ENCODE measurements at places on chromosomes 13 and 19. TPM values are rescaled to one million over a fixed set of nuclear protein-coding genes. Genes with fewer than 3 reads are reported as not detected.

DNA sequence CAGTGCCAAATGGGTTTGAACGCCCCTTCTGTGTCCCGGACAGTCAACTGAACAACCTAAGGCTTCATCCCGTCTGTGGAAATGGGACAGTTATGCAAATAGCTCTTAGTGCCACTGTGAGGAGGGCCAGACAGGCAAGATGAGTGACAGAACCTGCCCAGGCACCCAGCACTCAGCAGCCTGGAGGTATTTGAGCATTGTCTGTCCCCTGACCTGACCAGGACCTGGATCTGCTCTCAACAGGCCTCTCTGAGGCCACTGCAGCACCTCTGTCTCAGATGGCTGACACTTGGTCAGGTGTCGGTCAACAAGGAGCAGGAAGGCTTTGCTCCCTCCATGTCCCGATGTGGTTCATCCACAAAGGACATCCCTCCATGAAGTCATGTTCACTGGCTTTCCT is 67.9 kb downstream of the CCDC70 start:
- no peaks in the 10 kb centered on the region for H3K27me3 ChIP-seq
- no peak for DNase-seq
- no peak overlapping the region for H3K27ac ChIP-seq

Gene CLIP3
- total RNA-seq, result 53.4 TPM

DNA sequence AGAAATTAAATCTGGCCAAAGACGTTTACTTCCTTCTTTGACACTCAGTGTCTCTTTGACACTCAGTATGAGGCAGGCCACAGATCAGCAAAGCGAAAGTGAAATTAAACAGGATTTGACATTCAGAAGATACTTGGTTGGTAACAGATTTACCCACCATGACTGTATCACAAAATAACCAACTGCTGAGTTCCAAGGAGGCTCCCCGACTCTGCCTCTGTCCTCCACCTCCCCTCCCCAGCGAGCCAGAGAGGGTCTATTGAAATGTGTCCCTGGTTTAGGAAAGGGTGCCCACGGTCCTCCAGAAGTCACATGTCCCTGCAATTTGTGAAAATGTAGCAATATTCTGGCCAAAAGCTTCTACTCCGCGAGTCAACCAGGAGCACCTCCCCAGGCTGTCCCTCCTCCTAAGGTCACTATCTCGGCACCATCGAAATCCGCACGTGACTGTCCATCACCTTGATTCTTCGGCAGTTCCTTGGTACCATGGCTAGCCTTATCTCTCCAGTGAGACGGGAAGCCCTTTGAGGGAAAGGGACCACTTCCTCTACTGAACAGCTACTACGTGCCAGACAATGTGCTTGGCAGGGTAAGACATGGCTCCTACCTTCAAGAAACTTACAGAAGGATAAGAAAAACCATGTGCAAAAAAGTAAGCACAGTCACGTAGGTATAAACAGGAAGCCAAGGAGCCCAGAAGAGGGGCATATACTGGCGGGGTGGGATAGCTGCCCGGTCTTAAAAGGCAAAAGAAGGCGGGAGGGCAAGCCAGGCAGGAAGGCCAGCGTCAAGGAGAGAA is 1.5 kb downstream of the N4BP2L1 start:
- no peak for DNase-seq
- H3K4me1 ChIP-seq, result peaks cover 16% of the 10 kb centered on the region
- H3K36me3 ChIP-seq, result peaks cover 3% of the 10 kb centered on the region
- H3K27me3 ChIP-seq, result no peaks in the 10 kb centered on the region
- H3K4me3 ChIP-seq, result peak overlapping the region; percentile 81
- no peak overlapping the region for H3K27ac ChIP-seq

Gene MIA
- 20.2 TPM for total RNA-seq

- no peak for DNase-seq
- no peaks in the 10 kb centered on the region for H3K36me3 ChIP-seq
- H3K27ac ChIP-seq, result no peak overlapping the region
- H3K27me3 ChIP-seq, result no peaks in the 10 kb centered on the region
- H3K4me3 ChIP-seq, result no peak overlapping the region
- H3K4me1 ChIP-seq, result no peaks in the 10 kb centered on the region
Measured at GRCh38 chr13:50494138-50494537, 349.4 kb downstream of the DLEU7 start.

DNA sequence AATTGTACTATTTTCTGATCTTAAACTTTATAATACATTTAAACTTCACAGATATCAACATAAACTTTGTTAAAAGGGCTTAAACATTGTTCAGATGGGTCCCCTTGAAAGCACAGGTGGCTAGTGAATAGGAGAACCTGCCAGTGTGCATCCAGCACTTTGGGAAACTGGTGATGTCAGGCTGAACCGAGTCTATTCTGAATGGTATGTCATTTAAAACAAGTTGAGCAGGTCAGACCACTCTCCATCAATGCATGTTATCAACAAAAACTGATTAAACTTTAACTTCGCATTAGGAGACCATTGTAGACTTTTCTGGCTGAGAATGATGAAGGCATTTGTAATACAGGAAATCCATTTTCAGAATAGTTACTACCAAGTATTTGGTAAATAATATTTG is 50.1 kb upstream of the FREM2 start:
- H3K27me3 ChIP-seq, result no peaks in the 10 kb centered on the region
- H3K36me3 ChIP-seq, result no peaks in the 10 kb centered on the region

Gene PTGER1
- 0.11 TPM for total RNA-seq

Gene ZFR2
- total RNA-seq, result 7.7 TPM

- H3K27me3 ChIP-seq, result no peaks in the 10 kb centered on the region
- H3K4me1 ChIP-seq, result peaks cover 7% of the 10 kb centered on the region
- H3K36me3 ChIP-seq, result no peaks in the 10 kb centered on the region
- H3K27ac ChIP-seq, result no peak overlapping the region
- no peak for DNase-seq
Measured at GRCh38 chr13:51825165-51825592, 19.8 kb downstream of the TMEM272 start.

DNA sequence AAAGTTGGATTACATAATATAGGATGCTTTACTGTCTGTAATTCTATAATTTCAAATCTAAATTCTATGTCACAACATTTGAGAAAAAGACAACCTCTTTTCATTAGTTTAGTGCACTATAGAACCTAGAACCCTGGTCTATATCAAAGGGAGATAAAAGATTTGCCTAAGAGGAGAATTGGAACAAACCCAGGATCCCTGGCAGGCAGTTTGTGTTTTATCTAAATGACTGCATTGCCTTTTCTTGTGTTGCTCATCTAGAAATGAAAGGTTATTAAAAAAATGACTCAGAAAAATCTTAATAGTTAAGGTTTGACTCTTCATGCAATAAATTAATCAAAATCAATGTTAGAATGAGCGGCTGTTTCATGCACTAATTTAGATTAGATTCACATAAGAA is 96.7 kb downstream of the PCDH9 start:
- H3K27me3 ChIP-seq, result no peaks in the 10 kb centered on the region
- DNase-seq, result no peak
- no peaks in the 10 kb centered on the region for H3K4me1 ChIP-seq
- no peak overlapping the region for H3K4me3 ChIP-seq
- H3K36me3 ChIP-seq, result no peaks in the 10 kb centered on the region
- H3K27ac ChIP-seq, result no peak overlapping the region

DNA sequence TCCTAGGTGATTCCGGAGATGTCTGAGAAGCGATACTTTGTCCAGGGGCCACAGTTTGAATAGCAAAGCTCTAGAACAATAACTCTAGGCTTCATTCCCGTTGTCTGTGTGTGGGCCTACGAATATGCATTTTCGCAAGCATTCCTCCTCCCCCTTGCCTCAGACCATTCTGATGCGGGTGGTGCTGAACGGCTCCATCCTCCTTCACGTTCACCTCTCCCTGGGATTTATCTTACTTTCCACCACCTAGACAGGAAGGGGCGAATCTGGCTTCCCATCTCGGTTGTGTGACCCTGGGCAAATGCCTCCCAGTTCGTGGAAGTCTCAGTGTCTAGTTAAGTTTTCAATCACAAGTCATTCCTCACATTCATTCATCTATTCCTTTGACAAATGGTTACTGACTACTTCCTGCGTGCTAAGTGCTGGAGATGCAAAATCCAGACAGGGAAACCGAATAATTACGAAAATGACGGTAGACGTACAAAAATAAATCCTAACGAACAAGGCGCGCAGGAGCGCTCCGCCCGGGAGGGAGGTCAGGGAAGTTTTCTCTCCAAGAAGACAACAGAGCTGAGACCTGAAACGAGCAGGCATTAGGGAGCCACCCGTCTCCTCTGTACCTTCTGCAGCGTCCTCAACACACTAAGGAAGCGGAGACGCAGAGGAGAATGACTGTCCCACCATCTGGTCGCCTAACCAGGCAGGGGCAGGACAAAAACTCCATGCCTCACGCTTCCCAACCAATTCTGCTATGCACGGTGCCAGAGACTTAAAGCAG is 1.3 kb upstream of the CNOT3 start:
- no peaks in the 10 kb centered on the region for H3K27me3 ChIP-seq
- peaks cover 35% of the 10 kb centered on the region for H3K4me1 ChIP-seq
- H3K27ac ChIP-seq, result no peak overlapping the region
- H3K4me3 ChIP-seq, result peak overlapping the region; percentile 55
- H3K36me3 ChIP-seq, result peaks cover 44% of the 10 kb centered on the region
- DNase-seq, result no peak

DNA sequence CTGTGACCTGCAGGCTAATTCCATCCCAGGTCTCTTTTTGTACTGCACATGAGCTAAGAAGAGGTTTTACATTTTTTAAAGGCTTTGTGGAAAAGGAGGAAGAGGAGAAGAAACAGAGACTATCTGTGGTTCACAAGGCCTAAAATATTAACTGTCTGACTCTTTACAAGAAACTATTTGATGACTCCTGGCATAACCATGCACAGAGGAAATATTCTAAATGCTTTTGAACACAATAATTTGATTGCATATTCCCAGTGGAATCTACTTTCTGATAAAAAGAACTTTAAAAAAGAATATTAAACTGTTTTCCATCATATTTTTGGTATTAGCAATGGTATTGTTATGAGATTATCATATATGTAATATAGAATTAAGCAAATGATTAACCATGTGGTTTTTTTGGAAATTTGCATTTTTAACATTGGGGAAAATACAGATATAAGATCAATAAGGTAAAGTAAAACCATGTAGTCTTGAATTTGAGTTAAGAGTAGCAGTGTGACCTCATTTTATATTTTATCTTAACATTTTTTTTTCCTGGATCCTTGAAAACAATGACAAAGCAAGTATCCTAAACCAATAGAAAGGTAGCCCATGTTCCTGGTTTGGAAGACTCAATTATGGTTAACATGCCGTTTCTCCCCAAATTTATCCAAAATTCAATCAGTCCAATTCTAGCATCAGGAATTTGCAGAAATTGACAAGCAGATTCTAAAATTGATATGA is 251.0 kb downstream of the UQCRFS1 start:
- H3K4me3 ChIP-seq, result no peak overlapping the region
- no peaks in the 10 kb centered on the region for H3K36me3 ChIP-seq
- no peaks in the 10 kb centered on the region for H3K4me1 ChIP-seq
- H3K27ac ChIP-seq, result no peak overlapping the region
- DNase-seq, result no peak

Gene RNF225
- total RNA-seq, result not detected

Gene NR2C2AP
- total RNA-seq, result 8.0 TPM

DNA sequence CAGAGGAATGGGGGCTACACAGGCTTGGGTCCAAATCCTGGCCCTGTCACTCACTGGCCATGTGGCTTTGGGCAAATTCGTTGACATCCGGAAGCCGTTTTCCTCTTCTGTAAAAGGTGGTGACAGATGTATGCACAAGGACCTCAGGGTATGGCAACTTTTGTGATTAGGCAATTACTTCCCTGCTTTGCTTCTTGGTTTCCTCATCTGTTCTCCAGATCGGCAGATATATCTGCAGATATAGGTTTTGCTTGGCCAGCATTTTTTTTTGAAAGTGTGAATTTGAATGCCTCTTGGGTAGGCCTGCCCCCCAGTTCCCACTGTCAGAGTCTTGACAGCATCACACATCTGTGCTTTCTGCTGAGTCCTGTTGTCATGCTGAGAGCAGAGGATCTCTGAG is 17.7 kb downstream of the TMEM272 start:
- H3K27ac ChIP-seq, result no peak overlapping the region
- no peaks in the 10 kb centered on the region for H3K27me3 ChIP-seq
- H3K4me3 ChIP-seq, result no peak overlapping the region
- no peak for DNase-seq

Gene ITGBL1
- 189 TPM for total RNA-seq

- H3K4me3 ChIP-seq, result no peak overlapping the region
- no peak overlapping the region for H3K27ac ChIP-seq
- DNase-seq, result no peak
- H3K4me1 ChIP-seq, result peaks cover 50% of the 10 kb centered on the region
- no peaks in the 10 kb centered on the region for H3K36me3 ChIP-seq
- H3K27me3 ChIP-seq, result peaks cover 25% of the 10 kb centered on the region
Measured at GRCh38 chr19:46784262-46785053, 3.9 kb downstream of the SLC1A5 start.

- DNase-seq, result no peak
- H3K27ac ChIP-seq, result no peak overlapping the region
- no peaks in the 10 kb centered on the region for H3K27me3 ChIP-seq
- no peak overlapping the region for H3K4me3 ChIP-seq
Measured at GRCh38 chr19:34316741-34317301, 48.2 kb upstream of the GPI start.

DNA sequence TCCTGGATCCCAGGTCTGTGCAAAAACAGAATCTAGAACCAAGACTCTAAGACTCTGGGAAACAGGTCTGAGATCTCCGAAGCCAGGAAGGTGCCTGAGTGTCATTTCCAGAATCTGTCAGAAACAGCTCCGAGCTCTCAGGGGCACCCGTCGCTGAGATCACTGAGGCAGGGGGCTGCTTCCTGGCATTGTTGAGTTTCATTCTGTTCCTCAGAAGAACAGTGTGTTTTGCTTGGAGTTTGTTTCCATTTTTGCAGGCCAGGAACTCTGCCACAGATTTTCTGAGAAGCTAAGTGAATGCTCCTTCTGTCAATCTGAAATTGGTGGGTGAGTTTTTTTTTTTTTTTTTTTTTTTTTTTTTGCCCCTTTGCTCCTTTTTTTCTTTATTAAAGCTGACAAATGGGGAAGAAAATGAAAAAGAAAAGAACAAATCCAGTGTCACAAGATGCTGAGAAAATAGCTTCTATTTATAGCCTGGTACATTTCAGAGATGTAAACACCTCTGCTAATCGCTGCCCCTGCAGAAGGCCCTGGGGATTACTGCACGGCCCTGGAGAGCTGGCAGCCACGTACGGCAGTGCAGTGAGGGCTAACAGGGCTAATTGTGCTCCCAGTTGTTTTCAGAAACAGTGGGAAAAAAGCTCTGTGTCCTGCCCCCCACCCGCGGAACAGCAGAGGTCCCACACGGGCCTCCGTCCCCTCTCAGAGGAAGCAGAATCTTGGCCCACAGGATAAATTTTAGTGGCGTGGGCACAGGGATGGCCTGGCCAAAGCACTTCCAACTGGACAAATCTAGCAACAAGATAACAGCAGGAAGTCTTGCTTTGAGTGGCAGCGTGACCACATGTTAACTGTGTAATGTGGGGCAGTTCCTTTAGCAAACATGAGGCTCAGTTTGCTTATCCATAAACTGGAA is 237.6 kb upstream of the IRS2 start:
- DNase-seq, result no peak
- H3K4me3 ChIP-seq, result no peak overlapping the region
- H3K27me3 ChIP-seq, result no peaks in the 10 kb centered on the region
- H3K4me1 ChIP-seq, result peaks cover 4% of the 10 kb centered on the region
- no peaks in the 10 kb centered on the region for H3K36me3 ChIP-seq

- DNase-seq, result no peak
- H3K36me3 ChIP-seq, result no peaks in the 10 kb centered on the region
- no peak overlapping the region for H3K27ac ChIP-seq
- peaks cover 2% of the 10 kb centered on the region for H3K4me1 ChIP-seq
Measured at GRCh38 chr19:35696835-35697234, 7.5 kb upstream of the ZBTB32 start.

Gene BSG
- 177 TPM for total RNA-seq

Gene AKT2
- total RNA-seq, result 62.8 TPM

- DNase-seq, result no peak
- peaks cover 18% of the 10 kb centered on the region for H3K4me1 ChIP-seq
- peaks cover 3% of the 10 kb centered on the region for H3K27me3 ChIP-seq
- no peak overlapping the region for H3K27ac ChIP-seq
Measured at GRCh38 chr19:55563261-55563690, 17.4 kb downstream of the ZNF579 start.

Data from spinal cord (tissue), 10 donors.